M059J (cell line): ENCODE measurements at places on chromosomes 12 and 14. TPM values are rescaled to one million over a fixed set of nuclear protein-coding genes. Genes with fewer than 3 reads are reported as not detected.

Gene NTF3
- 1.5 and 1.7 TPM in 2 replicates for total RNA-seq

Gene FGF6
- not detected in 2 replicates for total RNA-seq

Gene SMAGP
- total RNA-seq = 15.8 and 17.8 TPM in 2 replicates

Gene CPNE6
- not detected in 2 replicates for total RNA-seq

Gene TOMM20L
- not detected in 2 replicates for total RNA-seq

Gene KRT77
- total RNA-seq = not detected in 2 replicates

Gene SLC2A14
- not detected in 2 replicates for total RNA-seq

Gene CISTR
- total RNA-seq = not detected in 2 replicates

Gene SLC2A13
- total RNA-seq = 3.1 and 3.2 TPM in 2 replicates

Gene MYH7
- not detected in 2 replicates for total RNA-seq

Gene TESPA1
- total RNA-seq = 1.5 and 2.1 TPM in 2 replicates

Gene SLC6A15
- total RNA-seq = 0.27 TPM in 1 of 2 replicates, not detected in the other

Gene TGM1
- 0.05 and 0.12 TPM in 2 replicates for total RNA-seq

Gene CHPT1
- 28.6 and 34.6 TPM in 2 replicates for total RNA-seq

Gene MANSC4
- total RNA-seq = not detected in 2 replicates

Gene SYNE2
- total RNA-seq = 20.2 and 36.0 TPM in 2 replicates

Gene GARIN6
- total RNA-seq = not detected in 2 replicates

Gene HOXC10
- total RNA-seq = 15.0 and 15.3 TPM in 2 replicates

Gene ARF3
- 80.8 and 81.3 TPM in 2 replicates for total RNA-seq

Gene RNFT2
- total RNA-seq = 2.1 and 5.7 TPM in 2 replicates

Gene AICDA
- not detected in 2 replicates for total RNA-seq

Gene KTN1
- 74.6 and 76.6 TPM in 2 replicates for total RNA-seq

Gene KCNC2
- not detected in 2 replicates for total RNA-seq

Gene CIROP
- total RNA-seq = not detected in 2 replicates

Gene PTHLH
- 7.5 and 8.1 TPM in 2 replicates for total RNA-seq

Gene P2RX7
- 2.8 and 6.1 TPM in 2 replicates for total RNA-seq

Gene ACOT4
- 0.15 TPM in 1 of 2 replicates, not detected in the other for total RNA-seq
